ENCODE measurements at places on chromosomes 6 and 20.

GRCh38 chr20:53921443-53921973 lies 148.9 kb downstream of the BCAS1 start:
- no peak for DNase-seq

DNA sequence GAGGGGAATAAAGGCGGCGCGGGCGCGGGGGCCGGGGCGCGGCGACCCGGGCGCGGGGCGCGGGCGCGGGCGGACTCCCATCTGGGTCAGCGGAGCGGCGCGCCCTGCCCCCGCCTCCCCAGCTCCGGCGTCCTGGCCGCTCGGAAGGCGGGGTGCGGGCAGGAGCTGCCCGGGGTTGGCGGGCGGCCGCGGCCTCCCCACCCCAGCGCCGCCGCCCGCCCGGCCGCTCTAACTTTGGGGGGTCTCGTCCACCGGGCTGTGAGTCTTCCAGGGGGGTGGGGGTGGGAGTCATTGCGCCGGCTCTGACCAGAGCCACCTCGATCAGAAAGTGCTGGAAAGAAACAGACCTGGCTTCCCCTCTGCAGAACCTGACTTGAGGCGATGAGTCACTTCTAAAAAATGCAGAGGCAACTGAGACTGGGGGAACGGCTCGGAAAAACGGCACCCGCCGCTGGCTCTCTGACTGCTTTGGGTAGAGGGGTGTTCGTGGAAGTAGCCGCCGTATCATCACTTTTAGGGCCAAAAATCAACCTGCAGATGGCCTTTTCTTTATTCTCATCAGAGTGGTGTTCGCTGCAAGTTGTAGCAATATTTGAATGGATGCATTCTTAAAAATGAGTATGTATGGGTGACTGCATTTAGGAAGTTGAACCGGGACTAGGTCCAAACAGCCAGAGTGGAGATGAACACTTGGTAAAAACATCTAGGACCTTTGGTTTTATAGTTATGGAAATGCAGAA lies 667 bp downstream of the CAP2 start:
- DNase-seq, result no peak

- DNase-seq, result peak; percentile 29
Observed at GRCh38 chr20:45044084-45044573, 56.8 kb downstream of the KCNS1 start.

DNA sequence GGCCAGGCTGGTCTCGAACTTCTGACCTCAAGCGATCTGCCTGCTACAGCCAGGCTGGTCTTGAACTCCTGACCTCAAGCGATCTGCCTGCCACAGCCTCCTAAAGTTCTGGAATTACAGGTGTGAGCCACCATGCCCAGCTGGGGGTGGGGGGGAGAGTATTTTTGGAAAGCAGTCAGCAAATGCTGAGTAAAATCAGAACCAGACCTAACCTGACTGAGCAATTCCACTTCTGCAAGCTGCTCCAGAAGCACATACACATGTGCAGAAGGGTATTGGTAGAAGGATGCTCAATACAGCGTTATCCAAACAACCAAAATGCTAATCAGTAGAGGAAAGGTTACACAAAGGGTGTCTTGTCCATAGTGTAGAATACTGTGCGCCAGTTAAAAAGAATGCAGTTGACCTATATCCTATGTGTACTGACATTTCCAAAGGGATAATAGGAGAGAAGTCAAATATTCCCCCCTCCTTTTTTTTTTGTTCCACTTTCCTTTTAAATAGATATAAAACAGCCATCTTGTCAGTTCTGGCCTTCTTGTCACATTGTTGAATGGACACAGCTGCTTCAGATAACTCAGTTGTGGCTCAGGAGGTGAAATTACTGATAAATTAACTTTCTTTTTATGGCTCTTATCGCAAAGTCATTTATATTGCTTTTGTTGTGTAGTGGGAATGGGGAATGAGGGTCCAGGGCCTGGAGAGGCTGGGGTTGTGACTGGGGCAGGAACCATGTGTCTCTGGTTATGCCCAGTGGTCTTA lies 74.6 kb downstream of the DTD1 start:
- no peak for DNase-seq

GRCh38 chr20:5770987-5771318 lies 20.8 kb downstream of the SHLD1 start:
- no peak for DNase-seq
